Stimulated activated CD4-positive, alpha-beta T cell treated with anti-CD3 and anti-CD28 coated beads, Interleukin-1b, Interleukin-23, amount 100 ng/mL, for 1 hour (primary cell): ENCODE measurements at places on chromosomes 4 and X.

DNA sequence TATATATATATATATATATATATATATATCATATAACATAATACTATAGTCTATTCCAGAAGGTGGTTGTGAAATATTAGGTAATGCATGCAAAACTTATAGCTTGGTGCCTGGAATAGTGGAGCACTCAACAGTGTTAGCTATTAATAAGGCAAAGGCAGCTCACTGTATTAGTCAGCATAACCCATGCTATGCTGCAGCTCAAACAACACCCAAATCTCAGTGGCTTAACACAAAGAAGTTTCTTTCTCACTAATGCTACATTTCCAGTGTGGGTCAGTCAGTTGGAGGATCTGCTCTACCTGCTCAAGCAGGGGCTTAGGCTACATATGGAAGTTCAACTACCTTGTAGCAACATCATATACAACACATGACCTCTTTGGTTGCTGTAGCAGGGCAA lies 5.2 kb upstream of the RPGR start:
- no peak for DNase-seq

GRCh38 chr4:145709843-145710242 lies 29.9 kb downstream of the C4orf51 start:
- no peak for DNase-seq

GRCh38 chr4:158778156-158778711 lies 9.4 kb downstream of the FNIP2 start:
- DNase-seq, result no peak

GRCh38 chrX:148658115-148658730 lies 157.8 kb downstream of the AFF2 start:
- no peak for DNase-seq

- no peak for DNase-seq
These were observed 148.3 kb downstream of the MGST2 start for GRCh38 chr4:139813881-139814280.

- DNase-seq, result no peak
These were observed 2506.6 kb downstream of the ARAP2 start for GRCh38 chr4:33737726-33738125.

DNA sequence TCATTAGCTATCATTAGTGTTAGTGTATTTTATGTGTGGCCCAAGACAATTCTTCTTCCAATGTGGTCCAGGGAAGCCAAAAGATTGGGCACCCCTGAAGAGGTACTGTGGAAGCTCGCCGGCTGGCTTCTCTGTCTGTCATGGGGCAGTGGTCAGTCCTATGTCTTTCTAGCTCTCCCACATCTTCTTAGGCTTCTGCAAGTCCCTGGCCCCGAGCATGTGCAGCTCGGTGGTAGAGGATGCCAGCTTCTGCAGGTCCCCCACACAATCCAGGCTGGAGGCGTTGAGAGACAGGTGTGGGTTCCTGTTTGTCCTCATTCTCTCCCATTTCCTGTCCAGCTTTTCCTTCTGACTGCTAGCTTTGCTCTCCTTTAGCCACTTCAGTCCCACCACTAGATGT lies 134.1 kb upstream of the NALF2 start:
- no peak for DNase-seq

GRCh38 chrX:44173219-44173618 lies 170.3 kb downstream of the EFHC2 start:
- no peak for DNase-seq
